ENCODE measurements at places on chromosomes 4 and X.

GRCh38 chr4:12139296-12139695 is 710.6 kb upstream of the HS3ST1 start:
- DNase-seq = no peak

- no peak for DNase-seq
Observed at GRCh38 chr4:182067828-182068227, 175.4 kb upstream of the TENM3 start.

GRCh38 chrX:68840256-68840655 is 11.4 kb downstream of the EFNB1 start:
- DNase-seq = no peak

GRCh38 chr4:187021436-187022205 is 298.0 kb upstream of the FAT1 start:
- DNase-seq = no peak

- DNase-seq = no peak
Observed at GRCh38 chrX:85992811-85993229, 54.5 kb downstream of the CHM start.

- no peak for DNase-seq
Observed at GRCh38 chr4:32037399-32037798, 1317.2 kb downstream of the PCDH7 start.

- no peak for DNase-seq
Observed at GRCh38 chrX:9339603-9340491, 125.0 kb upstream of the TBL1X start.

- DNase-seq = no peak
Observed at GRCh38 chr4:81757691-81758090, 286.0 kb upstream of the RASGEF1B start.

DNA sequence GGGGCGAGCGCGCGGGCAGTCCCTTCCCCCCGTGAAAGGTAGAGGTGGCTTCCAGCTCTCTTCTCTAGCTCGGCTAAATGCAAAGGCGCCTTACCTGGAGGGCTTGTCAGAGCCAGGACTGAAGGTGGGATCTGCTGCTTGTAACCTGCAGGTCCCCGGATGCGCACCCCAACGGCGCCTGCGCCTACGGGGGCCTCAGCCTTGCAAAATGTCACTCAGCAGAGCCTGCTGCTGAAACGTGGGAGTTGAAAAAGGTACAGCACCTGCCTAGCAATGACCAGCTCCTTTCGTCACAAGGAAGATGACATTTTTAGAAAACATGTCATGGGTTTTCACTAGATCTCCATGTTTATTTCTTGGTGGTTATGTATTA is 583 bp downstream of the ABHD18 start:
- DNase-seq = peak; percentile 8

DNA sequence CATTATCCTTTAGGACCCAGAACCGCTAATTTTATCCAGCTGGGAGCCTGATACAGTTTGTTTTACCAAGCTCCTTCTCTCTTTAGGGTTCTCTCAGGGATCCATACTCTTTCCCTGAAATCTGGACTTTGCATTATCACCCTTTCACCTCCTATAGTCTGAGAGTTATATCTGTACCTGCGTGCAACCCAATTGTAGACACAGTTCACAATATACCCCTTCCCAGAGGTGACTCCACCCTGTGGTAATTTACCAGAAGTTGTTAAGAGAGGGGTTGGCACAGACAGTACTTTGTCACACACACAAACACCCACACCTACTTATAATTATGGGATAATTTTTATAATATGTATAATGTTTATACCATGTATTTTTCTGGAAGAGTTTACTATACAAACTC is 275.8 kb upstream of the NR3C2 start:
- no peak for DNase-seq

- DNase-seq = no peak
Observed at GRCh38 chrX:151000861-151001331, 17.8 kb downstream of the HMGB3 start.

DNA sequence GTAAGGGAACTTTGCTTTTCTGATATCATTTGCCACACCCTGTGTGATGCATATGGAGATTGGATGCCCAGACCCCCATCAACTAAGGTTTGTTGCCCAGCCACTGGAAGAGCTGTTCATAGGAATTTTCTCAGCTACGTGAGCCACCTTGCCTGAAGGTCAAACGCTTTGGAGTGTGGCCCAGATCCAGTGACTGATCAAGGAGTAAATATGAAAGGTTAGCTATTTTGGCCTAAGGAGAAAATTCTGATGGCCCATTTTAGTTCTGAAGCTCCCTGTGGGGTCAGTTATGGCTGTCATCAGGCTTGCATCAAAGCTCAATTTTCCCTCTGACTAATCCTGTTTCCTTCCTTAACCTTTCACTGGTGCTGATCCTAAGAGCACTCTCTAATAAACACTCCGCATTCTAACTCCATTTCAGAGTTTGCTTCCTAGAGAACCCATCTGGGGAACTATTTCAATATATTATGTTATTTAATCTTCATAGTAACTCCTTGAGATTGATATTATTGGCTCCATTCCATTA is 407.7 kb downstream of the SPRY1 start:
- no peak for DNase-seq

GRCh38 chrX:72254816-72255215 is 16.0 kb upstream of the ERCC6L start:
- no peak for DNase-seq

GRCh38 chr4:113815826-113816225 is 54.3 kb upstream of the CAMK2D start:
- no peak for DNase-seq

DNA sequence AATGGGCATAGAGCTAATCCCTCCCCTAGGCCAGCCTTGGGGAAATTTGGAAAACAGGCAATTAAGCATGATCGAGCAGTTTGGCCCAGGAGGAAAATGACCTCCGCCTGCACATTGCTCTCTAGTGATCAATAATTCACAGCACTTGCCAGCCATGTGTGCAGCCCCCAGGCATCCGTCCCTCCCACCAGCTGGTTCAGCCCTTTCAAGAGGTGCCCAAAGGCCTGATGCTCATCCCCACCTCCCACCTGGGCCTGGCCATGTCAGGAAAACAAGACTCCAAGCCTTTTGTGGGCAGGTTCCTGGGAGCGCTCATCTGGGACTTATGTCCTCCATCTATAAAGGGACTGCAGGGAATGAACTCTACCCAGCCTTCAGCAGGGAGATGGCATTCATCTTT is 17.5 kb upstream of the PPP2R2C start:
- DNase-seq = no peak

GRCh38 chr4:104531390-104531789 is 36.7 kb upstream of the CXXC4 start:
- DNase-seq = no peak

GRCh38 chrX:48694776-48695533 is 1.6 kb upstream of the SUV39H1 start:
- no peak for DNase-seq
